ENCODE measurements at places on chromosomes 5 and 9.

DNA sequence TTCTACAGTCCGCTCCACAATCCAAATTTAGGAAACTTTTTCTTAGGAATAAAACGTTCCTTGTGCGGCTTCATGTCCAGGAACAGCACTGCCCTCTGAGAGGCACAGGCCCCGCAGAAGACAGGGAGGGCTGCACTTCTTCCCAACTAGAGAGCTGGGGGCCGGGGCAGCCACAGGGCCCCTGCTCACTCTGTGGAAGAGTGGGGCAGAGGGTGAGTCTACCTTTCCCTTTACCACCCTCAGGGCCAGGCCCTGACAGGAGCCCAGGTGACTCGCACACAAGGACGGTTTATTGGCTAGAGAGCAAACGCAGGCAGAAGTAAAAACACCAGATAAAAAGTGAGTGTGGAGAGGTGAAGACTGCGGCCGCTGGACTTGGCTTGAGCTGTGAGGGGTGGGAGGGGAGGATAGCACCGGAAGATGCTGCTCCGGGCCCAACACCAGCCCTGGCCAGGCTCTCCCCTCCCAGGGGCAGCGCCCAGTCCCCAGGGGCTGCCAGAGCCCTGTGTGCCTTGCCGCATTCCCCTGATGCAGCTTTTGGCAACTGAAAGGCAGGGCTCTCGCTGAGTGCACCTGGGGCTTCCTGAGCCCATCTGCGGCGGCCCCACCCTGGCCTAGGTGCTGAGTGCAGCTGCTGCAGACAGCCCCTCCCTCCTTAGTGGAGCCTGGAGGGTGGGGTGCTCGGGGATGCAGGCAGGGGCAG, 20.2 kb downstream of the SH3GLB2 start:
- no peak for DNase-seq

- DNase-seq: peak; percentile 10
Observed at GRCh38 chr9:124480621-124480981, 26.6 kb downstream of the NR5A1 start.

GRCh38 chr5:131634238-131634637, 791 bp downstream of the RAPGEF6 start:
- no peak for DNase-seq

DNA sequence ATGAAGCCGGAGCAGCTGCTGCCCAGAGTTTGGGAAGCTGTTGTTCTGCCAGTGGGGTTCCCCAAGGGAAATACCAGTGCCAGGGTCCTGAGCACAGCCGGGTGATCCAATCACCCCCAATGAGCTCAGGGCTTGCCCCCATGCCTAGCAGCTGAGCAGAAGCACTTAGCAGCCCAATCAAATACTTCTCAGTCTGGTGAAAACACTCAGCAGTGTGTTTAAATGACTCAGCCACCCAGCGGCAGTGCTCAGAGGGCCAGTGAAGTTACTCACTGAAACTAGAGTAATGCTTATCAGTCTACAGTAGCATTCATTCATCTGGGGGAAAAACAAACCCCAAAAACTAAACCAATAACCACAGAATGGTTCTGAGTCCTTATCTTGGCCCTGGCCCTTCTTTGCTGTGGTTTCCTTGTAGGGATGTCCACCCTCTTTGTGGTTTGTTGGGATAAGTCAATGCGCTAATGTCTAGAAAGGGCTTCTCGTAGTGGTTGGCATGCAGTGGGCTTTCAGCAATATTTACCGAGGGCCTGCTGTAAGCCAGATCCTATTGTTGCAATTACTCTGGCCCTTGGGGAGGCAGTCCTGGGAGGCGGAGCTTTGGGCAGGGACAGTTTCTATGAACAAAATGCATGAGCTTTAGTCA, 43.1 kb downstream of the LHX2 start:
- peak; percentile 72 for DNase-seq

GRCh38 chr5:179816401-179816795, 4.3 kb upstream of the SQSTM1 start:
- no peak for DNase-seq

GRCh38 chr5:171667341-171668096, 118.1 kb upstream of the SMIM23 start:
- no peak for DNase-seq

GRCh38 chr5:65820373-65820772, 98.4 kb downstream of the NLN start:
- no peak for DNase-seq

DNA sequence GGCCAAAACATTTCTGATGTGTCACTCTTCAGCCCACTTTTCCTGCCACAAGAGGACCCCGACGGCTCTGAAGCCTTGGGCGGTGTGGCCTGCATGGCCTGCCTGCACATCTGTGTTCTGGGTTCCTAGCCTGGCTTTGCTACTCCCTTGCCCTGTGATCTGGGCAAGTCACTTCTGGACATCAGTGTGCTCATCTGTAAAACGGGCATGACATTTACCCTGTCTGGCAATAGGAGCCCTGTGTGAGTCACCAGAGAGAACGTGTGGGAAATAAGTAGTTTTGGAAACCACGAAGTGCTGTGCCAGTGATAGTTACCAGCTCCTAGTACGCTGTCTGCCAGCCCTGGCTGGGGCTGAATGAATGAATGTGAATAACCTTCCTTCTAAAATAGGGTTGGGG, 90.8 kb downstream of the MACROH2A1 start:
- DNase-seq: no peak

- no peak for DNase-seq
Observed at GRCh38 chr5:60295423-60295822, 401.9 kb upstream of the PDE4D start.

DNA sequence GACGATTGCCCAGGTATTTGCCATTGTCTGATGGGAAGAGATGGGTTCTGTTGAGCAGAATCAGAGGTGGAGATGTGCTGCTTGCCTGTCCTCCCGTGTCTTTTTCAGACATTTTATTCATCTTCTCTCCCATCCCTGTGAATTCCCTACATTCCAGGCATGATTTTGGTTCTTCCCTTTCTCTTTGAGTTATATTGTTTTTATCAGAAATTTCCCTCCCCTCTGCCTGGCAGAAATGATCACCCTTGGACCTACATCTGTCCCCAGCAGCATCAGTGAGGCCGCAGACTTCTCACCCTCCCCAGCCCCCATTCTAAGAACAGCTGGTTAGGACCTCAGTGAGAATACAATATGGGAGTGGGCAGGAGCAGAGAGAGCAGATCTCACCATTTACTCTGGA, 640.2 kb downstream of the CCDC171 start:
- DNase-seq: no peak

DNA sequence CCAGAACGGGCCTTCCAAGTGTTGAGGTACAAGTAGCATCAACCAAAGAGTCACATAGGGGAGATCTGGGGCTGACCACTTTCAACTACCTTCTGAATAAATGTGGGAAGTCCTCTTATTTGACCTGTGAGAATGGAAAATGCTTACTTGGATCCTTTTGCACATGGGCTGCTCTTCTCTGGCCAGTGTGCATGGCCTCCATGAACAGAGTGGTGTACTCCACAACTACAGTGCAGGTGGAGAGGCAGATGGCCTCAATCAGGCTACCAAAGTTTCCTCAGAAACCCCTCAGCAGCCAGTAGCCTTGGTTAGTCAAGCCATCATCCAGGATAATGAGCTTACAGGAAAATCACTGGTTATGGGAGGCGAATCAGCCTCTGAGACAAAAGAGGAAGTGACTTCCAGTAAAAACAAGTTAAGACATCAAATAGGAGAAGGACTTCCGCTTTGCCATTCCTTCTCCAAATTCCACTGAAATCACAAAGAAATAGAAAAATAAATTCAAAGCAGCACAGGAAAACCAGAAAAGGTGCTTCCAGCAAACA, 18.3 kb upstream of the FCHO2 start:
- no peak for DNase-seq

- no peak for DNase-seq
Observed at GRCh38 chr5:75016896-75017295, 35.5 kb downstream of the GCNT4 start.

DNA sequence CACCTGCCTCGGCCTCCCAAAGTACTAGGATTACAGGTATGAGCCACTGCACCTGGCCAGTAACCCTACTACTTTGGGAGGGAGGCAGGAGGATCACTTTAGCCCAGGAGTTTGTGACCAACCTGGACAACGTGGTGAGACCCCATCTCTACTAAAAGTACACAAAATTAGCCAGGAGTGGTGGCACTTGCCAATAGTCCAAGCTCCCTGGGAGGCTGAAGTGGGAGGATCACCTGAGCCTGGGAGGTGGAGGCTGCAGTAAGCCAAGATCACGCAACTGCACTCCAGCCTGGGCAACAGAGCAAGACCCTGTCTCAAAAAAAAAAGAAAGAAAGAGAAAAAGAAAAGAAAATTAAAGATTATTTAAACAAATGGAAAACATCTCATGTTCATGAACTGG, 10.3 kb downstream of the GDF9 start:
- DNase-seq: no peak

DNA sequence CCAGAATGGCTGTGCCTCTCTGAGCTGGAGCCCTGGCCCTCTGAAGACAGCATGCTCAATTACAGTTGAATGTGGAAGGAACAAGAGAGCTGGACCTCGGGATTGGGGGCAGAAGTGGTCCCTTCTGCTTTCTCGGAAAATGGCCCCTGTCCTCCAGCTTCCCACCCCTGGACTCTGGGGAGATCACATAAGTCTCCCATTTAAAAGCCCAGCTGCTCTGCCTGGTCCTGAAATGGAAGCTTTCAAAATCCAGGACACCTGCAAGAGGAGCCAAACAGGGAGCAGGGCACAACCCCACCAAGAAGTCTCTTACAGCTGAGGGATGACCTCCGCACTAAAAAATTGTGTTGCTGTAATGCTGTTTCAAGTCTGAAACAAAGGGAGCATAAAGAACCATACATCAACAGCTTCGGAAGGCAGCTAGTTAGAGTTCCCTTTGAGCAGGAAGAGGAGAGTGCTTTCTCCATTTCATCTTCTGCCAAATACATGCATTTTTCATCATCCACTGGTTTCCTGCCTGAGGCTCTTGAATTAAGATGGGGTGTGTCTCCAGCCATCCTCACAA, 48.2 kb downstream of the TGFBI start:
- no peak for DNase-seq

DNA sequence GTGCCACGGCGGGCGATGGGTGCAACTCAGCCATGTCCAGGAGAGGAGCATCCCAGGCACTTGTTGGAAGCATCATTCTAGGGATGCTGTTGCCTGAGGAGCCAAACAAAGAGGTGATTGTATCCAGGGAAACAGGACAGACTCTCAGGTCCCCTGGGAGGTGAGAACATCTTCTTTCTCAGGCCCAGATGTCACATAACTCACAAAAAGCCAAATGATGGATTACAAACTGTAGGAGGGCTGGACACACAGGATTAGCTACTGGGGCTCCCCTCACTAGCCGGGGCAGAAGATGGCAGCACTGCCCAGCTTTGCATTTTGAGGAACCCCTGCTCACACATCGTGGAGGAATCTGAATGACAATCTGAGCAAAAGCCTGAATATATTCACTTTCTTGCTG, 64.7 kb upstream of the NFIL3 start:
- DNase-seq: no peak

GRCh38 chr9:88759364-88759763, 224.4 kb downstream of the NXNL2 start:
- no peak for DNase-seq

DNA sequence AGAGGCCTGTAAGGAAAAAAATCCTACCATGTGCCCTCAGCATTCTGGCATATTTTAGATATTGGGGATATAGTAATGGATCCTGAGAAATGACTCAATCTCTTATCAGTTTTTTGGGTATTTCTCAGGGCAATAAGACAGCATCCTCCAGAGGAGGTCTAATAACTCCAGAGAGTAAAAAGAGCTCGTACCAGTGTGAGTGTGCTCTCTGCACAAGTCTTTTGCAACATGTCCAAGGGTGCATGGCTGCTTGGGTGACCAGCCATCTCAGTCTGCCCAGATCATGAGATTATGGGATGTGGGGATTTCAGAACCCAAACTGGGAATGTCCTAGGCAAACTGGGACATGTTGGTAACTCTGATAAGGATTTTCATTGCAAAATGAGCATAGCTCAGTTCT, 15.3 kb downstream of the ASPN start:
- no peak for DNase-seq

DNA sequence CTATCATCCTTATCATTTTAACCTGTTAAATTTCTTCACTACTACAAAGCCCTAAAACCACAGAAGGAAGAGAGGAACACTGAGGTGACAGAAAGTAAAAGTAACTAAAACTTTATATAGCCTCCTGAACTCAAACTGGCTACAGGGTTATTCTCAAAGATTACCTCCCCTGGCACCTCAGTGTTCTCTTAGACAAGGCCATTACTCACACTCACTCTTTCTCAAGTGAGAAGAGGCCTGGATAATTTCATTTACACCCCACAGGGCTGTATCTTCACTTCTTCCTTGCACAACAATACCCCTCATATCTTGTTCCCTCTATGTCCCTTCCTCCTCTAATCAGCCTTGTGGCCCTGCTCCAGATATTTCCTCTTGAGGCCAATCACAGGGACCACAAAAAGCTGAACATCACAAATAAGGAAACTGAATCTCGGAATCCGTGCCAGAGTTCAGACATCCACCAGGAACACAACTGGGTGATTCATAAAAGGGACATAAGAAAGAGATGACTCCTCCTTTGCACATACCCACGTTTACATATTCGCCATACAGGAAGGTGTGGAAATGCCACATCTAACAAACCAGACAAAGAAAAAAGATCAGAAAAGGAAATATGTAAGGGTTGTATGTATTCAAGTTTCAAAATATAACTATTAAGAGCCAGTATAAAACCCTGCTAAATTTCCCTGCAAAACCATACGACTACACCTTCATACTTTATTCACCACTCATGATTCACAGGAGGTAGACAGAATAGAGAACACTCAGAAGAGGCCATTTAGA, 1.7 kb upstream of the KLHL3 start:
- no peak for DNase-seq

DNA sequence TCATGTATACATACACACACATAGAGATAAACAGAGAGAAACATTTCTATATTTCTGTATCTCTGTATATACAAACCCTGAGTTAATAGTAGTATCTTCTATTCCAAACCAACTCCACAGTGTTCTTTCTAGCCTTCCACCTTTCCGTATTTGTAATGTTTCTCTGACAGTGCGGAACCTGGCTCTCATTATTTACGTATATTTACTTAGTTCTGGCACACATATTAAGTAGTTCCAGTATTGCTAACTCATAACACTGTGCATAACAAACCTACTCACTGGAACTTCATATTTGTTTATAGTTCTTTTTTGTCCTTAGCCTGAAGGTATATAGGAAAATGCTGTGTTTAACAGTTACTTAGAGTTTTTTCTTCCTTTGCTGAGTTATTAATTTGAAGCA, 6.5 kb downstream of the OGN start:
- no peak for DNase-seq

GRCh38 chr5:35089334-35090314, 41.9 kb upstream of the AGXT2 start:
- peak; percentile 3 for DNase-seq

- no peak for DNase-seq
Observed at GRCh38 chr9:83633676-83634075, 10.7 kb downstream of the IDNK start.

DNA sequence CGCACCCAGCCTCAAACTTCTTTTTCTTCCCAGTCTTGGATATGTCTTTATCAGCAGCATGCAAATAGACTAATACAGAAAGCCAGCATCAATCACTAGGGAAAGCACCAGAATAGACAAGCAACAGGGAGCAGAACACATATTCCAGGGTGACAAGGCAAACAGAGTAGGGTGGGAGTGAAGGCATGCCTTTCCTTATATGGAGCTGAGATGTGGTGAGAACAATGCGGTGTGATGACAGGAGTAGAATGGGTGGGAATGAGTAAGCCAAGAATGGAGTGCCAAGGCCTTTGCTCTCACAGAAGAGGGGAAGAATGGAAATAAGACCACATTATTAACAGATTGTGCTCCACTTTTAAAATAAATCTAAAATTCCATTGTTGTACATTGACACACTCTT, 115.6 kb downstream of the CETN3 start:
- no peak for DNase-seq
